ENCODE measurements at places on chromosomes 11 and 22.
A peak's percentile ranks its signal among the peaks of the same experiment; 100 is the strongest.

DNA sequence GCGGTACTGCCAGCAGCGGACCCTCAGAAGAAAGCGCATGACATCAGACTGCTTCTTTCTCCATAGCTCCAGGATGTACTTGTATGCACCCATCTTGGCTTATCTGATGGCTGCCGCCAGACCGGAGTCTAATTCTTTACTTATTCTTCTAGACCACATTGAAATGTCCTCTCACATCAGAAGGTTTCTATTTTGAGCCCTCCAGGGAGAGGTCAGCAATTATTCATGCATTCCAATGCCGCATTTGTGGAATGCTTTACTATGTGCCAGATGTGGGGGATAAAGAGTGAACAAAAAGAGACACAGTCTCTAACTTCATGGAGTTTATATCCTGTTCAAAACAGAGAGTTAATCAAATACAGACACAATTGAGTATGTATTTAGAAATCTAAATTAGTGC, 230.1 kb downstream of the MIAT start:
- DNase-seq = peak; percentile 24

GRCh38 chr22:40176921-40177737, 596 bp upstream of the TNRC6B start:
- DNase-seq = peak; percentile 79

DNA sequence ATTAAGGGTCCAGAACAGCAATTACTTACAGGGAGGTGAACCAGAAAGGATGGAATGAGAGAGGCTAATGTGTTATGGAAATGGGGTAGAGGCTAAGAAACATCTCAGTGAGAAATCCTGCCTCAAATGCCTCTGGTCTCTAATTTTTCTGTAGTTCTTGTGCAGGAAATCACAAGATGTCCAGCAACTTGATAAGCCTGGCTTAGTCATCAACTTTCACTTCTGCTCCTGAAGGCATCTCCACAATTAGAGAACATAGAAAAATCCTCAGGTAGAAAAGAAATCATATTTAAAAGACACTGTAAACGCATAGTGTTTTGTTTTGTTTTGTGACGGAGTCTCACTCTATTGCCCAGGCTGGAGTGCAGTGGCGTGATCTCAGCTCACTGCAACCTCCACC, 18.7 kb downstream of the MRGPRX4 start:
- no peak for DNase-seq

- DNase-seq = no peak
Measured at GRCh38 chr11:92605667-92606066, 363.8 kb upstream of the MTNR1B start.

DNA sequence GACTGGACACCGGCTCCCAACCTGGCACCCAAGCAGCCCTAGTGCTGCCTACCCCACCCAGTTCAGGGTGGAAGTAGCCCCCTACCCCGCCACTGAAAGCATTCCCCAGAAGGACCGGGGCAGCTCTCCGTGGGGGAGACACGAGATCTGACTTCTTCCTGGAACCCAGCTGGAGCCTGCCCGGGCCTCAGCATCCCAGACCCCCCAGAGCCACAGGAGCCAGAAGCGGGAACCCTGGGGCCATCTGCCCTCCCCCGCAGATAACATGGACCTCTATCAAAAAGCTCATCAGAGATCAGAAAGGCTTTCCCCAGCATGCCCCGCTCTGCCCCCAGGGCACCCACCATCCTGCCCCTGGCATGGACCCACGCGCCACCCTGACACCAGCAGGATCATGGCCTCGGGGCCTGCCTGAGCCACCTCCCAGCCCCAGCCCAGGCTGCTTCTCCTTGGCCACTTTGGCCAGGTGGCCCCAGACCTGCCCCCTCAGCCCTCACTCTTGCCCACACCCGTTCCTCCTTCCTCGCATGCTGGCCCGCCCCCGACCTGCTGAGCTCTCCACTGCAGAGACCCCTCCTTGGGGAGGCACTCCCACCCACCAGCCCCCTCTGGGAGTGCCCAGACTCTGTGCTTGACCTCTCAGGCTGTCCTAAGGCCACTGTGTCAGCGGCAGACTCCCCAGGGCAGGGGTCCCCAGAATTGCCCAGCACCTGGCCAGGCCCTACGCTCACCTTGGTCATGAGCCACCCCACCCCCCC, 17.1 kb downstream of the WNT7B start:
- no peak for DNase-seq

DNA sequence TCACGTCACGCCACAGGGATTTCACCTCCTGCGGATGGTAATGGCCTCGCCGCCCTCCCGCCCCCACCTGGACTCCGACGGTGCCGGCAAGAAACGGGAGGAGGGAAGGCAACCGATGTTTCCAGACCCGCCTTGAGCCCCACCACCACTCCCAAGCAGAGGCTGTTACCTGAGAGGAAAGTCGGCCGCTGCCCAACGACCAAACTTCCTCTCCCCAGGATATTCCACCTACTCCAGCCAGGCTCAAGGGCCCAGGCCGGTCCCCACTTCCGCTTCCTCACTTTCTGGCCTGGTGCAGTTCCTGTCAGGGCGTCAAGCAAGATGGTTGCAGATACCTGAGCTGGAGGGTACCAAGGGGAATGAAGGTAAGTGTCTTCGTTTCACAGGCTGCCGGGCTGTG, at the start of gene ENTHD1:
TSS of gene ENTHD1 (minus strand) at position 235 of the 400 bp plus-strand sequence. CDS start 6,012 bp downstream, outside the sequence.
- no peak for DNase-seq

DNA sequence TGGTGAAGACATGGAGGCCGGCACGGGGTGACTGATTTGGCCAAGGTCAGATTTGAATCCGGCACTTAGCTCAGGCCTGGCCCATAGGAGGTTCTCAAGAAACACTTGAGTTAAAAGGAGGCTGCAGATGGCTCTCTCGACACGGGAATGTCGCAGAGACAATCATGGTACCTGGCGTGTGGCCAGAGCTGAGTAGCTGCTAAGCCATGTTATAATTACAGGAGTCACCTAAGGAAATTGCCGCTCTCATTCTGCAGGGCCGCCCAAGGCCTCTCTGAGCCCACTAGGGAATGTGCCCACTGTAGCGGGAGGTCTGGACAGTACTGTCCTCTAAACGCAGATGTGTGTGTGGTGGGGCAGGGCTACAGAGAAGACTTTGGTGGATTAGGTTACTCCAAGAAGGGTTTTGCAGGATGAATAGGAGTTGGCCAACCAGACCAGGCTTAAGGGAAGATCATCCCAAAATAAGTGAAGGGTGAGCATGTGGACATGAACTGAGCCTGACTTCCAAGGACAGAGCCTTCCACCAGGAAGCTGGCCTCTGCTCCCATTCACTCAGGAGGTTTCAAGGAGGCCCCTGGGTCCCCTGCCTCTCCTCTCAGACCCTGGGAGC, 19.3 kb upstream of the PRR5 start:
- no peak for DNase-seq

DNA sequence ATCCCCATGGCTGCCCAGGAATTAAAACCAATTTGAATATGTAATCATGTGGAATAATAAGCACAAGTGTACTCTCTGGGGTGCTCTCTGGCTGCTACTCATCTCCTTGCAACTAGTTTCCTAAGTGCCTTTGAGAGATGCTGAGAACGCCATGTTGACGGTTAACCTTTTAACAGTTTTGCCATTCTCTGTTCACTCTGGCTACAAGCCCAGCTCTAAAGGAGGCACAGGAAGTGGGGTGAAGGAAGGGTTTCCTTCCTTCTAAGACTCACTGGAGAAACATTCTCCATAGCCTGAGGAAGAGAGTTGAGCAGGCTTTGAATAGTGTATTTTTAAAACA, 122.0 kb upstream of the ZC3H12C start:
- no peak for DNase-seq

- no peak for DNase-seq
Measured at GRCh38 chr11:71324788-71325417, 72.5 kb upstream of the SHANK2 start.

DNA sequence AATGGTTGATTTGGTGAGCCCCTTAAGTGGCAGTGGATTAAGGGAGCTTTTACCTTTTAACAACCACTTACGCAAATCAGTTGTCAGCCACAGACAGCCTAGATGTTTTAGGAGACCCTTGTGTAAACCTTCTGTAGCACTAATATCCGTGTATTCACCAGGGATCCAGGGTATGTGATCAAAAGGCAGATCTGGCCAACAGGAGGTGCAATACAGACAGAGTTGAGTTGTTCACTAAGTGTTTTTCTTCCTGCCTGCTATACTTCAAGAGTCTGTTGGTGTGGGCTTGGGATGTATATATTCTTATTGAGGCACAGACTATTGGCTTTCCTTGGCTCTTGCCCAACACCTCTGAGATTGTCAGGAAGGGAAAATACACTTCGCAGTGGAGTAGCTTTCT, 175.1 kb downstream of the FAT3 start:
- DNase-seq = no peak

- no peak for DNase-seq
Measured at GRCh38 chr11:86594746-86595145, 77.7 kb downstream of the ME3 start.

GRCh38 chr11:123560006-123560405, 94.4 kb downstream of the SCN3B start:
- DNase-seq = peak; percentile 51

- no peak for DNase-seq
Measured at GRCh38 chr11:26268980-26269660, 62.8 kb upstream of the ANO3 start.

- peak; percentile 32 for DNase-seq
Measured at GRCh38 chr11:128399251-128400121, 187.9 kb downstream of the ETS1 start.

- DNase-seq = no peak
Measured at GRCh38 chr11:2536440-2536989, 91.7 kb downstream of the KCNQ1 start.

GRCh38 chr11:68552542-68552941, 92.0 kb downstream of the PPP6R3 start:
- DNase-seq = no peak

- DNase-seq = no peak
Measured at GRCh38 chr11:131877246-131877942, 507.0 kb downstream of the NTM start.

- DNase-seq = no peak
Measured at GRCh38 chr11:41666951-41667653, 207.7 kb upstream of the LRRC4C start.

GRCh38 chr22:41929418-41929810, 2.8 kb upstream of the TNFRSF13C start:
- no peak for DNase-seq

GRCh38 chr22:35554297-35554845, 13.7 kb downstream of the RASD2 start:
- DNase-seq = no peak

DNA sequence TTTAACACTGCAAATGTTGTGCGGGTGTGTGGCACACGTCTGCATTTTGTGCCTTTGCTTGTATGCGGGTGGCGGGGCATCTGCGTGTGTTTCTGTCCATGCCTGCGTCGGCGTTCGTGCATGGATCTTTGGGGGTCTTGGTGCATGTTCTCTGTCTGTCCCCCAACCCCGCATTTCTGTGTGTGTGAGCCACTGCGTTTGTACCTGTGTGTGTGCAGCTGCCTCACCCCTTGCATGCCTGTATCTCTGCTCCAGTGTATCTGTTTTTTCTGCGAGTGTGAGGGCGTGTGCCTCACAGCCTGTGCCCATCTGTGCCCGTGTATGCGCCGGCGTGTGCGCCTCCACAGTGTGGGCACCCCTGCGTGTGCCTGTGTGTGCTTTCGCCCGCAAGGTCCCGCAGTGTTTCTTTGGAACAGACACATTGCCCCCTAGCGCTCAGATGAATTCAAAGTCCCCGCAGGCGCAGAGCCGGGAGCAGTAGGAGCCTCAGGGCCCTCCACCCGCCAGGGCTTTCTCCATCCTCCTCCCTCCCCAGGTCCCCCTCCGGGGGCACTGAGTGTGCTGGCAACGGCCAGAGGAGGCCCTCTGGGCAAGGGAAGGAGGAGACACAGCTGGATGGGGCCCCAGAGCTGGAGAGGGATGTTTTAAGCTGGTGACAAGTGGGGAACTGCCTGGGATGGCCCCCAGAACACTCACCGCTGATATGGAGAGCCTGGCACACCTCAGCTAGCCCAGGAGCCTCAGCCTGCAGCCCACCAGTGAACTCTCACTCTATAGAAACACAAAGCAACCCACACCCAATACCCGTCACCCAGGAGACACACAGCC, 3.1 kb upstream of the MN1 start:
- peak; percentile 86 for DNase-seq

DNA sequence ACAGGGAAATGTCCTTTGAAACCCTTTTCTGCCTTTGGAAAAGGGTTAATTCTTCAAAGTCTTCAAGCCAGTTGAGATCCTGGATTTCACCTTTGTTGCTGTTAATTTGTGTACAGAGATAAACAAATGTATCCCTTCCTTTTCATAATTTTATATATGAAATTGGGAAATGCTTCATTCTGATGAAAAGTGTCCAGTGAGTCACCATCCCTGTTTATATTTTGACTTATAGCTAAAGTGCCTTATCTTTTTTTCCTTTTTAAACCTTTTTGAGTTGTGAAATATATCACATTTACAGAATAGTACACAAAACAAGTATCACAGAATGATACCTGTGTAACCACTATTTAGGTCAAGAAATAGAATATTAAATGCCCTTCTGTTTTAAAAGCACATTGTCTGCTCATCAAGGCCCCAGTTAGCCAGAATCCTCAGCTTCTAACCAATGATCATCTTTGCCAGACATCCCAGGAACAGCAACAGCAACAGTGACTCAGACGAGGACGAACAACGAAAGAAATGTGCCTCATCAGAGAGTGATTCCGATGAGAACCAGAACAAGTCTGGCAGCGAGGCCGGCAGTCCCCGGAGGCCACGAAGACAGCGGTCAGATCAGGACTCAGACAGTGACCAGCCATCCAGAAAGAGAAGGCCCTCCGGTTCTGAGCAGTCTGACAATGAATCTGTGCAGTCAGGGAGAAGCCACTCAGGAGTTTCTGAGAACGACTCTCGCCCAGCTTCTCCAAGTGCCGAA, 27.3 kb downstream of the CTR9 start:
- peak; percentile 57 for DNase-seq

DNA sequence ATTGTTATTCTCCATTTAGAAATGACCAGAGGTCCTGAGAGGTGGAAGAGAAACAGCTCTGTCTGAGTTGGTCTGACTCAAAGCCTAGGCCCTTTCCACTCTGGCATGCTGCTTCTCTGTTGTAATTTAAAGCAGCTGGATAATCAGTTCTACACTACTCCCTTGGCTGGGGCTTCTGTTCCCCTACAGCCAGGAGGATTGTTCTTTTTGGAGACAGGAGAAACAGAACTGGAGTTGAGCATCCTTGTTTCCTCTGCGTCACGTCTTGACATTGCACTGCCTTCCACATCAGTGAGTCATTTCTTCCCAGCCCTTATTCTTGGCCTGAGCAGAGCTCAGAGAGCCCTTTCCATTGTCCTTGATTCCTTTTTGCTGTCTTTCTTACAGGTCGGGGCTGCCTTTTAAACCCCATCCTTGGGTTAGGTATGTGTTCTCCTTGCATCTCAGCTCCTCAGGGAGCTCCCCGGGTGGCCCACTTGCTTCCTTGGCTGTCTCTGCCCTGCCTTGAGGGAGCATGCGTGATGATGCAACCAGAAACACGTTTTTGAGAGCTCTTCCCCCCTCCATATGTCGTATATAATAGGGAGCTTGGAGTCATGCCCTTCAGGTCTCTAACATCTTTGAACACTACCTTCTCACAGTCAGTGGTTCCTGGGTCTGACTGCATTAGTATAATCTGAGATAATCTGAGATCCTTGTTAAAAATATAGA, 35.7 kb downstream of the CYB5R2 start:
- DNase-seq = no peak

- no peak for DNase-seq
Measured at GRCh38 chr11:92083123-92083522, 141.5 kb upstream of the FAT3 start.
